ENCODE measurements at places on chromosomes 1 and 21.

DNA sequence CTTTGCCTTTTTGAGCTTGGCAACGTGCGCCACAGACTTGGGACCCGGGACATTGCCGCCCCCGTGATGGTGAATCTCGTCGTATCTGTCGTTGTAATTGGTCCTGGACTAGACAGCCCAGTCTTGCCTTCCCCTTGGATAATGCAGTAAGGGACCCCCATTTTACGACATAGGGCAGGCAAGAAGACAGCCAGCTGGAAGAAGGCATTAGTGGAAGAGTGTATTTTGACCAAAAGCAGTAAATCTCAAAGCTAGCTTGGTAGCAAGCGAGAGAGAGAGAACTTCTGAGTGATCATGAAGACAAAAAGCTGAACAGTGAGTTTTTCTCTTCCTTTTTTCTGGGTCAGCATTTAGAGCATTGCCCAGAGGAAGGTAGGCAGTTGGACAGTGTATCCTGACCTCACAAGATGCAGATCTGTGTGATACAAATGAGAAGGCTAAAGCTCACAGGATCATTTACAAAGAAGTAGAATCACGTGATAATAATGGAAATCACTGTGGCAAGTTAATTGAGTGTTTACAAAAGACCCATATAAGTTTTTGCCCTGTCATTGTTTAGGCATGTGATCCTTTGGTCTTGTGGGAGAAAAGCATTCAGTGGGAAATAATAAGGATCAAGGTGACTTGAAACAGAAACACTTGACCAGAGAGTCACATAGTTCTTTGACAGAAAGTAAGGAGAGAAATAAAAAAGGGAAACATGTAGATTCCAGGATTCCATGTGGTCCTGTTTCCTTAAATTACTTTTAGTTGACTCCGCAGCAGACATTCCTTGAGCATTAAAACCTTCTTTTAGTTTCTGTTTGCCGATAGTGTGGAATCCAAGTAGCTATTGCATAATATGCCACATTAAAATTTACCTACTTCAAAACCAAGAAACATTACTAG is 66.3 kb downstream of the CNST start:
- no peak for DNase-seq

- no peak for DNase-seq
Measured at GRCh38 chr1:183702087-183702812, 49.1 kb upstream of the APOBEC4 start.

DNA sequence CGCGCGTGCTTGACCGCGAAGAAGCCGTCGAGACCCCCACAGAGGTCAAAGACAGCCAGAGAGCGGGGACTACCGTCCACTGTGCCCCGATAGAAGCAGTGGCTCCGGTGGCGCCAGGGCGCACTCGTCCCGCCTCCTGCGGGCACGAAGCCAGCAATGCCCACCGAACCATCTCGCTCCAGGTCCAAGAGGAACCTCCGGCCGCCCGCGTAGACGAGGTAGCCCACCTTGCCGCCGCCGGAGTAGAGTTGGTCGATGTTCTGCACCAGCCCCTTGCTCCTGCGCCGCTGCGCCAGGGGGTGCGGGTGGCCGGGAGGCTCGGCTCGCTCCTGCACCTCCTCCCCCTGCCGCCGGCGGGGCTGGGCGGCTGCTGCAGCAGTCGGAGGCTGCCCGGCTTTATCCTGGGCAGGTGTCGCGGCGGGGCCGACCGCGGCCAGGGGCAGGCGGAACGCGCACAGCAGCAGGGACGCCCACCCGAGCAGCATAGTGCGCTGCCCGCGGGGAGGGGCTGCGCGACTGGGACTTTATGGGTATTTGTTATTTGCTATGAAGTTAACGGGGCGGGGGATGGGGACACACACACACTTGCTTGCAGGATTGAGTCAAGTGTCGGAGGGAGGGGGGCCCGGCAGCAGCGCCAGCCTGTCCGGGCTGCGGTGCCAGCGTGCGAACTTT is 844 bp downstream of the ADAMTS5 start:
- DNase-seq: no peak

GRCh38 chr1:64654519-64655341 is 90.1 kb upstream of the RAVER2 start:
- no peak for DNase-seq

DNA sequence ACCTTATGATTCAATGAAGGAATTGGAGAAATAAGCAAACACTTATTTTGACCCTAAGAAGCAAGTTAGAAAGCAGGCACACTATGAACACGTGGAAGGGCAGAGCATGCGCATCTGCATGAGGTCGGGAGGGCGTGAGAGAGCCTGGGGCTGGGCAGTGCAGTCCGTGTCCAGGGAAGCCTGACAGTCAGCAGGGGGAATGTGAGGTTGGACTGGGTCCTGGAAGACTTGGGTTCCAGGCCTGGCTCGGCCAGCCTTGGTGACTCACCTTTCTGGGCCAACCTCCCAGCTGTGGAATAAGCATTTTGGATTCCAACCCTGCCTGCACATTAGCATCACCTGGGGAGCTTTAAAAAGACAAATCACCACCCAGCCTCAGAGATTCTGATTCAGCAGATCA is 26.6 kb upstream of the LMX1A start:
- DNase-seq: no peak

DNA sequence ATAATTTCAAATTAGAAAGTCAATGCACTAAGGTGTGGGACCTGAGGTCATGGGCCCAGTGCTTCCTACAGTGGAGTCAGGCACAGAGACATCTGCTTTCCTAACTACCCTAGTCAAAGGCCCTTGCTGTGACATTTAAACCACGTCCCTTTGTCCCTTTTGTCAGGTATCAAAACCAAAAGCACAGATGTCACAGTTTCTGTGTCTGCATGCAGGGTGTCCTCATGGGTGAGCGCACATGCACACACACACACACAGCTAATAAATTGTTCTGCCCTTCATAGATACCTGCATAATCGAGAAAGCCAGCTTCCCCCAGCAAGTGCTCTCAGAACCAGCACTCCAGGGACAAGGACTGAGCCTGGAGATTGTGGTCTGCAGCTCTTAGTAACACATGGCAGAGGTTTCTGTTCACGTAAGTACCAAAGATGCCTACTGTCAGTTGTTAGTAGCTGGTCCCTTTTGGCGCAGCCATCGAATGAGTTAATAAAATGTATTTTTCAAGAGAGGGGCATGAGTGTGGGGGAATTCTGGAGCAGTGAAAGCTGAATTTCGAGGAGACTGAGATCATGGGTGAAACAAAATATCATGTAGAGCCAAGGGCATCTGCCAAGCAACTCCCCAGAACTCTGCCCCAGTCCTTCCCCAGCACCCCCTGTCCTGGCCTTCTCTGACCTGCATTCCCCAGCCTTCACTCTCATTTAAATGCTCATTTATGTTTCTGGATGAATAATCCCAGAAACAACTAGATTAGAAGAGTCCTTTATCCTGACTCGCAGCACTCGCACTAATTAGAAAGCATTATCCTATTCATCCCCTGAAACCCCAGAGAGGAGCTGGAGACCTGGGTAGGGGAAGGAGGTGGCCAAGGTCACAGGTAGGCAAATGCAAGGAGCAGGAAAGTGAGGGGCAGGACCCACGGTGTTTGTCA is 25.5 kb downstream of the TNR start:
- no peak for DNase-seq

DNA sequence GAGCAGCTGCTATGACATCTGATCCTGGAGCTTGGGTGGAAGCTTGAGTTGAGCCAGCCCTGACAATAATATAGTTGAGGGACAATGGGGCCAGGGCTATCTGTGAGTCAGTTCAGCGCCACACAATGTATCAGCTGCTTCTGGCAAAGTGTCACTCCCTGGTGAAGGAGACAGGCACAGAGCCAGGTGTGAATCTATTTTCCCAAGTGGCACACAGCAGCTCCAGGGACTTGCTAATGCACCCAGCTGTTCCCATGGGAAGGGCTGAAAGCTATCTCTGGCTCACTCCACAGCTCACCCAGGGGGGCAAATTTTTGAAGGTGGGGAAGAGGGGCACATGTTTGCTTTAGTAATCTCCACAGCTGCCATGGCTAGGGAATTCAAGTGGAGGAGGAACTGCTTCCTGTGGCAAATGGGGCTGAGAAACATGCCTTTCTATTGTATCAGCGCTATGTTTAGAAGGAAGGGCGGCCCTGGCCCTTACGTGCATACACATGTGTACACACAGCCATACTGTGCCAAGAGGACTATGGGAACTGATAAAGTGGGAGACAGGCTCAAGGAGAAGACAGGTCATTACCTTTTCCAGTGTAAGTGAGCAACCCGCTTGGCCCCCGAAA is 2.2 kb downstream of the CYB5R1 start:
- no peak for DNase-seq

DNA sequence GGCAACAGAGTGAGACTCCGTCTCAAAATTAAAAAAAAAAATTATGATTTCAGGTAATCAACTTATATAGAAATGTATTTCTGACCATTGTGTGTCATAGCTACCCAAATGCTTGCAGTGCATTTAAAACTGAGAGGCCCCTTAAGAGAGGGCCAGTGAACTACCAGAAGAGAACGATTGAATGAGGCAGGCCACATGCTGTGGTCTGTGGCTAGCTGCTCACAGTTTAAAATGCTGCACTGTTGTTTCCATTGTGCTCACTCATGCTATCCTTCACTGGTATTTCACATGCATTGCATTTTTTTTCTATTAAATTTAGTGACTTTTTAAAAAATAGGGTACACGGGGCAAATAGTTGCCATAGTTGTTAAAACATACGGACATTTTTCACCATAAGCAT is 26.0 kb downstream of the CHML start:
- DNase-seq: no peak

DNA sequence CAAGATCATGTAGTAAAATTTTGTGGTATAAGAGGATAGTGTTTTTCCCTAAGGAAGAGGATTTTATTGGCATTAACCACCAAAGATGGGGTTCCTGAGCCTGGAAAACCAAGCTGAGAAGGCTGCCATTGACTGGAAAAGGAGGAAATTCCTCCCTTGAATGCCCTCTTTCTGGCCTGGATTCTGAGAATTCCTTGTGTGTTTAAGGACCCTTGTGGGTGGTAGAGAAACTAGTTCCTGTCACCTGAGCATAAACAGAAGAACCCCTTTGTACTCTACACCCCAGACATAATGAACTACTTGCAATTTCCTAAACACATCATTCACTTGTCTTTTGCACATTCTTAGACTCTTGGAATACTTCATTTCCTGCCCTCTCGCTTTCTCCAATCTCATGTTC is 33.1 kb upstream of the CEP350 start:
- DNase-seq: no peak

DNA sequence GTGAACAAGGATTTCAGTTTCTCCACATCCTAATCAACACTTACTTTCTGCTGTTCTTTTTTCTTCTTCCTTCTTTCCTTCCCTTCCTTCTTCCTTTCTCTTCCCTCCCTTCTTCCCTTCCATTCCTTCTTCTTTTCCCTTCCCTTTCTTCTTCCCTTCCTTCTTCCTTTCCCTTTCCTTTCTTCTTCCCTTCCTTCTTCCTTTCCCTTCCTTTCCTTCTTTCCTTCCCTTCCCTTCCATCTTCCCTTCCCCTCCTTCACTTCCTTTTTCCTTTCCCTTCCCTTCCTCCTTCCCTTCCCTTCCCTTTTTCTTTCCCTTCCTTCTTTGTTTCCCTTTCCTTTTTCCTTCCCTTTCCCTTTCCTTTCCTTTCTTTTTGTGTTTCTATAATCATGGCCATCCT is 115.3 kb downstream of the KIF26B start:
- no peak for DNase-seq

GRCh38 chr1:231694075-231694431 is 67.5 kb downstream of the DISC1 start:
- DNase-seq: no peak

DNA sequence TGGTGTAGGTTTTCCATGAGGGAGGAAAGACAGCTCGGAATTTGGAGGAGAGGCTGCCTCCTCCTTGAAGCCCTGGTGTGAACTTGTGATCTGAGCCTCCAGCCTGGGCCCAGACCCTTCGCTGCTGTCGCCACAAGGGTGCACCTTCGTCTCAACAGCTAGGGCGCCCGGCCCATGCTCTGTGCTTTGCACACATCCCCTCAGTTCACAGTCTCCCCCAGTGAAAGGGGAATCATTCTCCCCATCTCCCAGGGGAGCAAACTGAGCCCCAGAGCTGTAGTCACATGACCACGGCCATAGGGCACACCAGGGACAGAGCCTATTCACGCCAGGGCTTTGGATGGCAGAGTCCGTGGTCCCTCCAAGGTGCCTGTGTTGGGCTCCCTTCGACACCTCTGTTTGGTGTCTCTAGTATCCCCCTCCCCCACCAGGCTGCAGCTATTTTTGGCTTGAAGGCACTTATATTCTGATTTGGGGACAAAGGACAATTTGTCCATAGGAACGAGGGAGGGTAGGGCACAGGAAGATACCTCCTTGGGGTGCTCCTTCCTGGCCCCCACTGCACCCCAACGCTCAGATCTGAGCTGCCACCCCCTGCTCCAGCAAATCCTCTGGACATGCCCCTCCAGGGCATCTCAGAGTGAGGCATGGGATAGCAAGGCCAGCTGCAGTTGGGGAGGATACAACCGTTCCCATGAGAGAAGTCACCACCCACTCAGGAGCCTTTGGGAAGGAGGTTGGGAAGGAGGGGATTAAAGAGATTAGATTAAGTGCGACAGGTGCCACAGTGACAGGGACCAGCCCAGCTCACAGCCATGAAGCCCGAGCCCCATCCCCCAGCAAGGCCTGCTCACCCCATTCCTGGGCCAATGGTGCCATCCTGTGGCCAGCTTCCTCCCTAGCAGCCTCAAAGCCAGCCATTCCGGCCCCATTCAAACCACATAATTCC is 15.7 kb downstream of the MATN1 start:
- peak; percentile 48 for DNase-seq

DNA sequence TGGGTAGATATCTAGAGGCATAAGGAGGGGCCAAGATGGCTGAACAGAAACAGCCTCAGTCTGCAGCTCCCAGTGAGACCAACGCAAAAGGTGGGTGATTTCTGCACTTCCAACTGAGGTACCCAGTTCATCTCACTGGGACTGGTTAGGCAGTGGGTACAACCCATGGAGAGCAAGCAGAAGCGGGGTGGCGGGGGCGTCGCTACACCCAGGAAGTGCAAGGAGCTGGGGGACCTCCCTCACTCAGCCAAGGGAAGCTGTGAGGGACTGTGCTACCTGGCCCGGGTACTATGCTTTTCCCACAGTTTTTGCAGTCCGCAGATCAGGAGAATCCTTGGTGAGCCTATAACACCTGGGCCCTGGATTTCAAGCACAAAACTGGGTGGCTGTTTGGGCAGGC is 26.0 kb downstream of the KIFAP3 start:
- DNase-seq: no peak

GRCh38 chr1:86409416-86410021 is 13.4 kb upstream of the ODF2L start:
- no peak for DNase-seq

DNA sequence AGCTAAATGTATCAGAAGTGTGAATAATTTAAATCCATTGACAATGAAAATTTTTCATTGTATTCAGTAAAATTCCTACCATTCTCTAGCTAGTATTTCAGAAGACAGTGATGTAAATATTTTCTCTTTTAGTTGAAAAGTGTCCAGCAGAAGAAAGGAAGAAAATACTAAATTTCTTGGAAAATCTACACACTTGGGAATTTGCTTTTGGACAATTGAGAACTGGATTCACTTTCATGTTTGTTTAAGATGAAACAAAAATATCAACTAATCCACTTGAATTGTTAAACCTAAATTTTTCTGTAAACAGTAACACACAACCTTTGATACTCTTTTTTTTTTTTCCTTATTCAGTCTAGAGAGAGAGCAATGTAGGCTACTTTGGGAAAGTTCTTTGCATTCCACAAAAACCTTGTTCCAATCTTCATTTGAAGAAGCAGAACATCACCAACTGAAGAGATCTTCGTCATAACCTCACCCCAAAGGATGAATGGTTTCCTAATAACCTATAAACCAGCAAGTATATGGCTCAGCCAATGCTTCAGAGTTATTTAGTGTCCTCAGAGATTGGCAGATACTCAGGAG is 155.1 kb upstream of the GORAB start:
- no peak for DNase-seq

- peak; percentile 75 for DNase-seq
Measured at GRCh38 chr1:67685558-67686266, 711 bp downstream of the GADD45A start.
